ENCODE measurements at places on chromosomes 1 and 21.
A peak's percentile ranks its signal among the peaks of the same experiment; 100 is the strongest.

DNA sequence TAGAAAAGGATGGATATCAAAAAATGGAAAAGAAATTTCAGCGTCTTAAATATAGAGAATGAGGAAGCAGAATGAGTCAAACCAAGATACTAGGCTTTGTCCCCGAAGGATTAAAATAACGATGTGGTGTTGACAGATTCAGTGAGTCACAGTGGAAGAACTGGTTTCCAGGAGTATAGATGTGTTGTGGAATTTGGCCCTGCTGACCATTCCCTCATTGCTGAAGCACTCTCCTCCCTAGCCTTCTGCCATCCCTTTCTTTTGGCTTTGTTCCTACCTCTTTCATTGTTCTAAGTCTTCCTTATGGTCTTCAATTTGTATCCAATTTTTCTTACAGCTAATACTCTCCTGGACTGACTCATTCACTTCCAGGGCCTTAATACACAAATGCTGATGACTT is 23.1 kb upstream of the USP25 start:
- DNase-seq, result peak; percentile 73

DNA sequence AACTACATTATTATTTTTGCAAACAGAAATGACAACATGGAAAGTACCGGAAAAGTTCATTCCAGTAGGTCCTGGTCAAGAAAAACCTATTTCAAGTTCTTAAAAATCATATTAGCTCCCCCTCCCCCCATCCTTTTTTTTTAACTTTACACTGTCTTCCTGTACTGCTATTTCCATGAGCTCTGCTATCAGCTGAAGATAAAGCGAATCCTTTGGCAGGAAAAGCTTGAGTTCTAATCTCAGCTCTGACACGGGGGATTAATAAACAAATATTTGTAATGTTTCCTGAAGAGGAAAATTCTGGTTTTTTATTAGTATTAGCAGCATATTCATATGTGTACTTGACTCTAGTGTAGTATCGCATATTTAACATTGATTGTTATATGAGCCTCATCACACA is 190.7 kb upstream of the ESRRG start:
- no peak for DNase-seq

DNA sequence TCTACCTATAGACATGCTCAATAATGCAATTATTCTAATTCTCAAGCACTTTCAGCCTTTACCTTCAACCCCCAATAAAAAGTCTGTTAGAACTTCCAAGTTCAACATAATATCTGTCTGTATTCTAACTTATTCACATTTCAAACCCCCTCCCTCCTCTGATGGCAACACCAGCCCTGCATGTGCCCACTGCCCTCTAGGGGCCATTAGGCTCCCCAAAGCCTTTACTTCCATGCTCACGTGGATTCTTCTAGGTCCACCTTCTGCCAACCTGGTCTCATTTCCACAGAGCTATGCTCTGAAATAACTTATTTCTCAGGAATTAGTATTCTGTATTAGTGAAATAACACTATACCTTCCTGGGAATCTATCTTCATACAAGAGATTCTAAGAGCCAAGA is 22.2 kb upstream of the KPRP start:
- no peak for DNase-seq

GRCh38 chr1:228940926-228941325 is 205.6 kb downstream of the RHOU start:
- no peak for DNase-seq

DNA sequence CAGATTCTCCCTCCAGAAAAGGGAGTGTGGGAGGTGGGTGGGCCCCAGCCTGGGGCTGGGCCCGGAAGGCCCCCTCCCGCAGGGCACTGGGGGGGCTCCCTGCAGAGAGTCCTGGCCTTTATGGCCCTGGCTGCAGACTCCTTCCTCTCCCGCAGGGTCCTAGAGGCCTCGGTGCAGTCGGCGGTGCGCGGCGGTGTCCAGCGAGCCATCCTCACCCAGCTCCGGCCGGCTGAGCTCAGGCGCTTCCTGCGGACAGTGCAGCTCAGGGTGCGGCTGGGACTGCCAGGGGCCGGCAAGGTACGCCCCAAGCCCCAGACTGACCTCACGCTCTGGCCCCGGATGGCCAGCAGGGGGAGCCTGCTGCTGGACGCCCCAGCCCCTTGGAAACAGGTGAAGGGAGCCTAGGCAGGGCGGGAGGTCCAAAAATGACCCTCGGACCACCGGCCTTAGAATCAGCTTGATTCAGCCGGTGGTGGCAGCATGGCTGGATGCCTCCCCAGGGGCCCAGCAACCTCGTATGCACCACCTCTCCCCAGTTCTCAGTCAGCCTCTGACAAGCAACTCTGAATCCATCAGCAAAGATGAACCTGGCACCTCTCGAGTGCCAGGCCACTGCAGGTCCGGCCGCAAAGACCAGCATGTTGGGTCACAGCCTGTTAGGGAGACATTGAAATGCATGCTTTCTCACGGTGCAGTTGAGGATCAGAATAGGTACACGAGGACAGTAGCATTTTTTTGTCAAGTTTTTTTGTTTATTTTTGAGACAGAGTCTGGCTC is 20.6 kb downstream of the MTHFR start:
- peak; percentile 70 for DNase-seq

DNA sequence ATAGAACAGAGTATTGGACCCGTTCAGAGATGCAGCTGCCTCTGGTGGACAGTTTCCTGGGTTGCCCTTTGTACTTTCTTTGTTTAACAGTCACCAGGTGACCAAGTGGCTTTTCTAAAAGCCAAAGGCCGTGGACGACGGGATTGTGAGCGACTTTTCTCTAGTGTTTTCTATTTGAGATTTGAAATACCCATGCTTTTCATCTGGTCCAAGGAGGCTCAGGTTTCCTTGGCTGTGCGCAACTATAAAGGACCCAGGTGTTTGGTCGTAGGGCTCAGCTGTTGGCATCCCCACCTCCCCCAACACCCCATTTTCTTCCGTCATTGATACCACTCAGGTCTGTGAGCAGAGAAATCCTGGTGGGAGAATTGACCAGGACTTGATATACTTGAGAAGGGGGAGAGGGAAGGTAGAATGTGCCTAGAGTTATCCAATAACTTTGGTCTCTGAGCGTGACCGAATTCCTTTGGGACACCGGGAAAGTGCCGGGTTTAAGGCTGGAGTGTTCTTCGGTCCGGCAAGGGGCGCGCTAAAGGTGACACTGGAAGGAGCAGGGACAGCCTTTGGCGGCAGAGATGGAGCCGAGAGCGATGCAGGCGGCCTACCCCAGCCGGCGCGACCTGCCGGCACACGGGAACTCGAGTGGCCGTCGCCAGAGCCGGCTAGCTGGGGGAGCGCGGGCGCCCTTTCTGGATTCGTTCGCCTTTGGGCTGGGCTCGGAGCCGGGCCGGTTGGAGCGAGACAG is 83.4 kb upstream of the BMP8A start:
- no peak for DNase-seq

DNA sequence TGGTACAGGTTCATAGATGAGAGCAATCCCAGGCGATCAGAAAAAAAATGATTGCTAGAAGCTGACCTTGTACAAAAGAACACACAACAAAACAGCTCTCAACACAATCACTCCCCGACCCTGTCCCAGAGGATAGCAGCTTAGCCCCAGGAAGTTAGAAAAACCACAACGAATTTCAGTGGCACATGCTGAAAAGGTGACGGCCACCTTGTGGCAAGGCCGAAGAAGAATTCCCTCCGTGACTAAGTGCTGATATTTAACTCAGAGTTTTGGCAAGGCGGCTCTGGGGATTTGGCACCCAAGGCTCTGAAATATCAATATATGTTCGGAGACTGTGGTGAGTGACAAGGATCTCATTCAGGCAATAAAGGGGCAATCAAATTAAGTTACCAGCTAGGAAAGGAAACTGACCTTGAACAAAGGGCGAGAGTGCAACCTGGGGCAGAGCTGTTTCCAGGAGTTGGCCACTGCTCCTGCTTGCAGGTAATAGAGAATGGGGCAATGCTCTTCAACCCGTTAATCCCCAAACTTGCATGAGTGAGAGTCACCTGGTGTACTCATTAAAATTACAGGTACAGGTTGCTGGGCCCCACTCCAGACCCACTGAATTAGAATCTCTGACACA is 96.2 kb downstream of the BEND5 start:
- peak; percentile 44 for DNase-seq
